Breast epithelium (tissue), 4 donors: ENCODE measurements at places on chromosomes 4 and X. TPM values are rescaled to one million over a fixed set of nuclear protein-coding genes. Genes with fewer than 3 reads are reported as not detected.

DNA sequence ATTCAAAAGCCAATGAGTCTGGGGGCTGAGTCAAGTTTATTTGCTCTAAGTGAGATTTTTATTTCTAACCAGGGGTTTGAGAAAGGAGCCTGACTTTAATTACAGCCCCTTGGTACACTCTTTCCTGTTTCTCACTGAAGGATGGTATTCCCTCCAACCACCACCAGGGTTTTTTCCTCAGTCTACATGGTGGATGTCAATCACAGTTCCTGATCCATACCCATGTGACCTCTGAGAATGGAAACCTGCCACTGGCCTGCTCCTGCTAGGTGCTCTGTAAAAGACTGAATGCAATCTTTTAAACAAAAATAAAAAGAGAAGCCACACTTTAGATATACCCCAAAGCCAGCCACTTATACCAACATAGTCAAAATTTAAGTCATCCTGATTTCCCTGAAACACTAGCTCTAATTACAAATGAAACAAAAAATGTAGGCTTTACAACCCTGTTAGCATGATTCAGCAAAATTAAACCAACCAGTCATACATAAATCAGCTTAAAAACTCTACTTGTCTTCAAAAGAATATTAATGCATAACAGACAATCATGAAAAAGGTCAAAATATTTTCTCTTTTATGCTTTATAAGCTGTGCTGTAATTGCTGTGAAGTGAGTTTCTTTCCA is 112.1 kb upstream of the NWD2 start:
- no peak for DNase-seq

Gene HPGD
- total RNA-seq = 10.5 TPM

GRCh38 chr4:108199881-108200280 is 31.1 kb upstream of the LEF1 start:
- DNase-seq = no peak

Gene CT83
- total RNA-seq = not detected

GRCh38 chr4:81870275-81870674 is 398.6 kb upstream of the RASGEF1B start:
- no peak for DNase-seq

Gene GCNA
- total RNA-seq = 2.6 TPM
